ENCODE measurements at places on chromosomes 2 and 18.

DNA sequence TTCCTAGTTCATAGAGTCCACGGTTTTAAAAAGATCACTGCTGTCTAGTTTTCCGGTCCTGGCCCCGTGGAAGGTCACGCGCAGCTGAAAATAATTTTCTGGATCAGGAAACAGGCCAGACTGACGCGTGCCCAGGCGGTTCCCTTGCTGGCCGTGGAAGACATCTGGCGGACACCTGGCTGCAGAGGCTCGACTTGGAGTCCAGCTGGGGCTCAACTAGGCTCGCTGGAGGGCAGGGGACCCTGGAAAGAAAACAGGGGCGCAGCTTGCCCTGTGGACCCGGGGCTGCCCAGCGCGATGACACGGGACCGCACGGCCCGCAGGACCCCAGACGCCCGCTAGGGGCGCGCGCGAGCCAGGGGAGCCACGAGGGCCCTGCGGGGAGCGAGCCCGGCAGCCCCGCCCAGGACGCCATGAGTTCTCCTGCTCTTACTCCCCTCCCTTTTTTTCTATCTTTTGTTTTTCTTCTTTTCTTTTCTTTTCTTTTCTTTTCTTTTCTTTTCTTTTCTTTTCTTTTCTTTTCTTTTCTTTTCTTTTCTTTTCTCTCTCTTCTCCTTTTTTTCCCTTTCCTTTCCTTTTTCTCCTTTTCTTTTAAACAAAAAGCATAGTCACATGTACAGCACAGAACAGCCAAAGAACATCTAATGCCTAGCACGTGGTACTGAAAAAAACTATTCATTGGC lies 43.2 kb upstream of the UBE2F start:
- no peak for DNase-seq

DNA sequence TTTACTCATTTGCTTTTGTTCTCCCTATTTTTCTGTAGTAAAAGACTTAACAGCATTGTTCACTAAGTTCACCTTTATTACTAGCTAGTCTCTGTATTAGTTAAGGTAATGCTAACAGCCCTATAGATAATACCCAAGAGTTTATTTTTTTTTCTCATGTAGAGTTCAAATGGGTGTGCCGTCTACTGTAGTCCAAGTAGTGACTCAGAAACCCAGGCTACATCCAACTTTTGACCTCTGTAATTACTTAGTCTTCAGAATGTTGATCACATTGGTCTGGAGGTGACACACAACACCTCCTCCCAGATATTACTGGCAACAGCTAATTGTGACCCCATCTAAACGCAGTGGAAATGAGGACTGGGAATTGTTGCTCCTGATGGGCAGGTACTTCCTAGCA lies 7.7 kb downstream of the COQ10B start:
- no peak for DNase-seq

DNA sequence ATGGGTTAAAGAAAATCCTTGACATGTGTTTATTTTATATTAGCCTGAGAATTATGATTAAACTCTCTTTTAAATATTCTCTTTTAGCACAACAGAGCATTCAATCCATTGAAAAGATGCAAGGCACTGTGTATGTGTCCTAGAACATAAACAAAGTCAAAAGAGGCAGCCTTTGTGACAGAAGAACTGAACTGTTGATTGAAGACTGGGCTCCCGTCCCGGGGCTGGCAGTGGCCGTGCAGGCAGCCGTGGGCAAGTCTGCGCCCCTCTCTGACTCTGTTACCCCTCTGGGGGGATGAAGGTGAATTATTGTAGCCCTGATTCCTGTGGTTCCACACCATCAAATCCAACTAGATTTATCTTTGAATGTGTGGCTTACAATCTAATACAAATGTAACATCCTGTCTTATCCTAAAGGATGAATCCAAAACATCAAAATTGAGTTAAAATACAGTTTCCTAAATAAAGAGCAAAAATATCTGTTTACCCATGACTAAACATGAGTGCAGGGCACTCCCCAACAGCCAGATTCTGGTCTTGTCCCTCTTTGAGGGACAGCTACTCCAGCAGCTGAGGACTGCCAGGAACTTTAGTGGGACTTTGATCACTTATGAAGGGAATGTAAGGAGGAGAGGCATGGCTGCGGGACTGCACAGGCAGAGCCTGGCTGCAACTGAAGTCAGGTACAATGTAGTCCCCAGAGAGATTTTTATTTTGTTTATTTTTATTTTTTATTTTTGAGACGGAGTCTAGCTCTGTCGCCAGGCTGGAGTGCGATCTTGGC lies 37.3 kb upstream of the SH3BP4 start:
- no peak for DNase-seq

- DNase-seq, result no peak
Observed at GRCh38 chr18:38900445-38900844, 1334.8 kb upstream of the CELF4 start.

DNA sequence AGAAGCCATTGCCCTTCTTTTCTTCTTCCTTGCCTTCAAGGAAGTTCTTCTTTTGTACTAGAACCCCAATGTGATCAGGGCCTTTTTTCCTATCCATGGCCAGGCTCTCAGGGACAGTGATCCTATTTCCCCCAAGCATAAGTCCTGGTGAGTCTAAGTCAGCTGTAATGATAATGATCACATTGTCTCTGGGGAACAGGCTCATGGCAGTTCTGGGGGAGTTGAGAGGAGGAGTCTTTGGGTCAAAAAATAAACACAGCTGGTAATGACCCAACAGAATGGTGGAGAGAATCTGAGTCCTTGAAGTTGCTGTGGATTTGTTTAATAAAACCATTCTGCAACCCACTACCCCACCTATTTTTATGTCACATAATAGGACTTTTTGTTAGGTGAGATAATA lies 96.6 kb downstream of the SOCS6 start:
- DNase-seq, result no peak

DNA sequence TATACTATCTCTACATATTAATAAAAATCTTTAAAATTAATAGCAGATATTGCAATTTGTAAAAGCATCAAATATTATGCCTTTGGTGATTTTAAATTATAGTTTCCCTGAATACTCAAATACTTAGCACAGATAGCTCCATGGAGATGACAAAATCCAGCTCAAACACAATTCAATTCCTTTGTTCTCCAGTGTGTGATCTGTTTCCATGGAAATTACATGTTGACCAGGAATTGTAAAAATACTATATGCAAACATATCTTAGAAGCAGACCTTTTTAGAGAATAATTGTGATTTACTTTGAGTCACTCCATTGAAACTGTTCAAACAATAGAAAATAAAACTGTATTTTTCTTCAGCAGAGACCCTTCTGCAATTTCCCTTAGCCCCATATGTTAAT lies 68.3 kb downstream of the FAM161A start:
- no peak for DNase-seq
